ENCODE measurements at places on chromosomes 5 and 9.

DNA sequence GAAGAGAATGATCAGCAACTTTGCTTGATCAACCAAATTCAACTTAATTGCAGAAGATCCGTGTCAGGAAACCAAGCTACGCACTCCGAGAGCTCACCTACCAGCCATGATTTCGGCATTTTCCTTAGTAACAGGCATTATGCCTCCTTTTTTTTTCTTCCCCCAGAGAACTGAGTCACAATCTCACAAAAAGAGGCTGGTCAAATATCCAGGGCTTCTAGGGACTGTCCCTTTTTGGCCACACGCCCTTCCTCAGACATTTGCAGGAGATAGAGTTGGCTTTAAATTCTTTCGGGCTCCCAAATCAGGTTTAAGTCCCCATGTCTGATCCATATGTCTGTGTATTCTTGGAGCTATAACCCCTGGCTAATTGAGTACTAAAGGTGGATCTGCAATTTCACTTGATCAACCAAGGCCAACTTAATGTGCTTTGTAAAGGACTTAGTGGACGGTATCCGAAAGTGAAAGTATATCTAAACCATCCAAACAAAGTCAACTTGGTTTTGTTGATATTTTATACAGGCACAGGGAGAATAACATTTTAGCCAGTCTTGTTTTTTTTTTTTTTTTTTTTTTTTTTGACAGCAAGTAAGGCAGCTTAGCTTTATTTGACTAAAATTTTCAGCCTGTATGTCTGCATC lies 100.8 kb upstream of the TBCA start:
- DNase-seq: no peak

DNA sequence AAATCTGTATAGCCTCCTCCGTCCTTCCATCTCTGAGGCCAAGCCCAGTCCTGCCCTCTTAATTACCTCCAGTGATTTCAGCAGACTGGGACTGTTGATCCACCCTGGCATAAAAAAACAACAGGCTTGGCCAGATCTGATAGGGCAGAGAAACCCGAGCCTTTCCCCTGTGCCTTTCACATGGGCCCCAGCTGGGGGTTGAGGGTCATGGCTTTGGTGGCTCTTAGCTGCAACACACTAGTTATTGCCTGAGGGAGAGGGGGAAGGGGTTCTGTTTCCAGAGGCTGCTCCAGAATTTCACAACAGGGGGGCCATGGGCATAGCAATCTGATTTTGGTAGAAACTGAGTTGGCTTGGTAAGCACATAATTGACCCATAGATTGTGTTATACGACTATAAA lies 21.2 kb upstream of the PANK3 start:
- DNase-seq: no peak

- no peak for DNase-seq
Observed at GRCh38 chr5:132233081-132233480, 5.4 kb upstream of the P4HA2 start.

GRCh38 chr5:126927429-126927828 lies 102.9 kb downstream of the MARCHF3 start:
- DNase-seq: no peak

GRCh38 chr5:151607304-151607703 lies 16.2 kb upstream of the FAT2 start:
- no peak for DNase-seq
